ENCODE measurements at places on chromosomes 2 and 18.

- no peak for DNase-seq
These were observed 116.1 kb upstream of the CYP26B1 start for GRCh38 chr2:72263776-72264060.

GRCh38 chr18:79852561-79853302, 55.0 kb downstream of the KCNG2 start:
- no peak for DNase-seq

GRCh38 chr2:181837563-181837962, 54.0 kb upstream of the ITPRID2 start:
- DNase-seq, result no peak

DNA sequence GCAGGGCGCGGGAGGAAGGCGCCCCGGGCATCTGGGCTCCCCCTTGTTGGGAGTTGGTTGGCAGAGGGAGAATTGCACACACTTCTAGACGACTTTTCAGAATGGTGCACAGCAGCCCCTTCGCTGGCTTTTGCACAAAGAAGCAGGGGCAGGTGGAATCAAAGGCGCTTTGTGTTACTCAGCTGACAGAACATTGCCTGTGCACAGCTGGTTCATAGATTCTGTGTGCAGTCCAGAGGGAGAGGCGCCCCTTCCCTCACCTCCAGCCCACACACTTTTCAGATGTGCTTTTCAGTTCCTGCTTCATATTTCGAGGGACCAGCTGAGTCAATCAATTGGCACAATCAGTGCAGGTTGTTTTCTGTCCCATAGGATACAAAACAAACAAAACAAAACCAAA, 348.4 kb upstream of the RAB12 start:
- DNase-seq, result no peak

- no peak for DNase-seq
These were observed 814.5 kb upstream of the LRATD1 start for GRCh38 chr2:13818002-13818401.

- no peak for DNase-seq
These were observed 432.7 kb upstream of the RAB12 start for GRCh38 chr18:8176554-8176953.

DNA sequence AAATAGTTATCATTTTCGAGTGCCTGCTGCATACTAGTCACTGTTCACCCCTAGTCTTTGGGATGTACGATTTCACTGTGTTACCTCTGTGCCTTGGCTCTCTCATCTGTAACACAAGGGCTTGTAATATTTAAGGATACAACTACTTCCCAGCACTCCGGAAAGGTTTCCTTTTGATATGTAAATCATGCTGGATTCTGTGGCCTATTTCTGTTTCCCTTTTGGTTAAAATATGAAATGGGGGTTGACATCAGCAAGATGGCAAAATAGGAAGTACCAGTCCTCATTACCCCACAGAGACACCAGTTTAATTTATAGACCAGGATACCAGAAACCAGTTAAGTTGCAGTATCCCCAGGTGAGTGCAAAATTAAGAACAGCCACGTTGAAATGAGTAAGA, 23.5 kb downstream of the PSMG2 start:
- no peak for DNase-seq

DNA sequence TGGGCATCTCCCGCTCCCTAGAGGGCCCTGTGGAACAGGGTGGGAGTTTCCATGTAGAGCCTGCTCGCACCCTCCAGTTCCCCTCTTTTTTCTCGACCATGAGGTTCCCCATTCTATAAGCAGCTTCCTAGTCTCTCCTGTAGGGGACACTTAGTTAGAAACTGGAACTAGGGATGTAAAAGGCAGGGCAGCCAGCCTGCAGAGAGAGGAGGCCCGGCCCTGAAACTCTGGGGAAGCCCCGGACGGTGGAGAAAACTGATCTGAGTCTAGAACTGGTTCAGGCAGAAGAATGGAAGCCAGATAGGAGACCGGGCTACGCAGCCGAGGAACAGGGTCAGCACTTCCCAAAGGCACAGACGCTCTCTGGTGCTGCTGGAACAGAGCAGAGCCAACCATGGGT, 51.6 kb upstream of the ATG16L1 start:
- no peak for DNase-seq

DNA sequence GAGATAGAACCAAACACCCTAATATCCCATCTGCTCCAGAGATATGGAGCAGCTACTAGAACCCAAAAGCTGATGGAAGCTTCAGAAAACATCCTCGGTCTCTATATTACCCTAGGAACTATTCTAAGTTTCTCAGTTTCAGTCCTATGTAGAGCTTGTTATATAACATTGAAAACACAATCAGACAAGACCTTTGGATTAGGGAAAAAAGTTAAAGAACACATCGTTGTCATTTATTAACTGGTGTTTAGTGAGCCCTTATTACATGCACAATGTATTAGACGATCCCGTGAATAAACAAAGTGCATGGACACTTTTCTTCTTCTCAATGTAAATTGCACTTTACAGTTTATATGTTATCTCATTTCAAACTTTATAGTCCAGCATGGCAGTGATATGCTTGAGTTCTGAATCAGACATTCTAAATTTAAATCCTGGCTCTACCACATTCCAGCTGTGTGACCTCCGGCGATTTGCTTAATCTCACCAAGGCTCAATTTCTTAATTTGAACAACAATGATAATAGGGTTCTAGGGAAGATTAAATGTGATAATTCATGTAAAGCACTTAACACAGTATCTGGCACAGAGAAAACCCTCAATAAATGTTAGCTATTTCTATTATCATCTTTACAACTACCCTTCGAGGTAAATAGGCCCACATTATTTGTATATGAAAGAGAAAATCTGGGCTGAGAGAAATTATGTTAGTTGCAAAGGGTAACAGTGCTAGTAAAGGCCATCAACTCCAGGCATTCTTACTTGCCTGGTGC, 83.6 kb upstream of the PIK3C3 start:
- DNase-seq, result no peak

DNA sequence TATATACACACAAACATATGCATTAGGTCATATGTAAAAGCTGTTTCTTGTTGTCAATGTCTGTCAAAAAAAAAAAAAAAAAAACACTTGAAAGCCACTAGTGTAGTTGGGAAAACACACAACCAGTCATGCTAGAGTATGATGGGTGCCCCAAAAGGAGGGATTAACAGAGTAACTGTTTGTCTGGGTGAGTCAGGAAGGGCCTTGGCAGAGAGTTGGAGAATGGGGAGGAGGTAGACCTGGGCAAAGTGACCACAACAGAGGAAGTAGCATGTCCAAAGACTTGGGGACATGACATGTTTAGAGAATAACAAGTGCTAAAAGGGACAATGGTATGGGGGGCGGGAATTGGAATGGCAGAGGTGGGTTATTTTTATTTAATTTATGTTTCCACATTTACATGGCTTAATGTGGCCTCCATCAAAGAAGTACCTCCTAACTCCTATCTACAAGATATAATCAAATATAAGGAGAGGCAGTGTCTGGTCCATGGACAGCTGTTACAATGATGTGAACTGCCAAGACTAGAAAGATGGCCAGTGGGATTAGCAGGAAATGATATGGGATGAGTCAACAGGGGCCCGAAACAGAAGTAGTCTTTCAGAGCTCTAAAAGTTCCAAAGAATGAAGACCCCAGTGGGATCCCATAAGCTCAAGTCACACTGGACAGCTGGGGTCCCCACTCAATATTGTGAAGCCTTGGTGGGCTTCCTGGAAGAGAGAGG, 99.9 kb upstream of the ZFP36L2 start:
- no peak for DNase-seq

DNA sequence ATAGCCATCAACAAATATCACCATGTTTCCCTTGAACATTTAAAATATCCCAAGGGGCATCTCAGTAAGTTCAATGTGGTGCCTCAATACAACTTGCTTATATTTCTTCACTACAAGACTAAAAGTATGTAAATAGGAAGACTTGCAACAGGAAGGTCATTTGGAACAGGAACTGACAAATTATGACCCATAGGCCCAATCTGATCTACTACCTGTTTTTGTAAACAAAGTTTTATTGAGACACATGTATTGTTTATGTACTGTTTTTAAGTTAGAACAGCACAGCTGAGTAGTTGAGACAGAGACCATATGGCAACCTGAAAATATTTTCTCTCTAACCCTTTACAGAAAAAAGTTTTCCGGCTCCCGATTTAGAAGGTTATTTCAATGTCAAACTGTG, 154.8 kb upstream of the TFPI start:
- no peak for DNase-seq

GRCh38 chr2:213923543-213923942, 487.3 kb upstream of the VWC2L start:
- no peak for DNase-seq
